ENCODE measurements at places on chromosomes 3 and 15.
A peak's percentile ranks its signal among the peaks of the same experiment; 100 is the strongest.

GRCh38 chr15:74868059-74868458 lies 5.1 kb downstream of the SCAMP2 start:
- no peak for DNase-seq

GRCh38 chr3:133478624-133479023 lies 78.8 kb downstream of the BFSP2 start:
- DNase-seq = no peak

GRCh38 chr3:65401359-65402305 lies 637.1 kb downstream of the MAGI1 start:
- no peak for DNase-seq

DNA sequence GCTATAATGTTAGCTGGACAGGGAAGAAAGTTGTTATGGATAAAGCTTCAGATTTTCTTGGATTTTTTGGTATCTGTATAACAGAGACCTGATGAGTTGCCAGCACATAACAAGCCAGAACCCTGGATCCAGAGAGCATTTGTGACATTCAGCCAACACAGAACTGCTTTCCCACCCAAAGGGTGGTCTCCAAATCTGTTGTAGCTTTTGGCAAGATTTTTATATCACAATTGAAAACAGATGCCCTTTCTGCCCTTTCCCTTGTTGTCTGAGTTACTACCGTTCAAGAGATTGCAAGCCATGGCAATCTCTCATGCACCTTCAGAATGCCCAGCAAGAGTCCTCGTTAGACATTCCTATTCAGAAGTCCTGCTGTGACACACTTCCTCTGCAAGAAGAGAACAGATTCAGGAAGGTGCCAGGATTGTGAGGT lies 107.6 kb upstream of the FGF7 start:
- DNase-seq = no peak

DNA sequence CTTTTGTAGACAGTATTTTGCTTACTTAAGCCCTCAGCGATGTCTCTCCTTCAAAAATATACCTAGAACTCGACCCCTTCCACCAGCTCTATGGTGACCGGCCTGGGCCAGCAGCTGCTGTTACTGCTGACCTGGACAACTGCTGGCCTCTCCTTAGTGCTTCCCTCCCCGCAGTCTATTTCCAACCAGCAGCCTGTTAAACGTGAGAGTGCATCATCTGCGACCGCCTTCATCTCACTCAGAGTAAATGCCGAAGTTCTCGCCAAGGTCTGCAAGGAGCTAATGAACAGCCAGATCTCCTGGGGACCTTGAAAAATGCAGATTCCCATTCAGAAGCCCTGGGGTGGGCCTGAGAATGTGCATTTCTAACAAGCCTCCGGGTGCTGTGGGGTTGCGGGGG lies 86.7 kb downstream of the RPLP1 start:
- no peak for DNase-seq

GRCh38 chr3:28322464-28322863 lies 26.1 kb upstream of the ZCWPW2 start:
- no peak for DNase-seq

- DNase-seq = no peak
Observed at GRCh38 chr3:148389916-148390315, 307.8 kb upstream of the AGTR1 start.

DNA sequence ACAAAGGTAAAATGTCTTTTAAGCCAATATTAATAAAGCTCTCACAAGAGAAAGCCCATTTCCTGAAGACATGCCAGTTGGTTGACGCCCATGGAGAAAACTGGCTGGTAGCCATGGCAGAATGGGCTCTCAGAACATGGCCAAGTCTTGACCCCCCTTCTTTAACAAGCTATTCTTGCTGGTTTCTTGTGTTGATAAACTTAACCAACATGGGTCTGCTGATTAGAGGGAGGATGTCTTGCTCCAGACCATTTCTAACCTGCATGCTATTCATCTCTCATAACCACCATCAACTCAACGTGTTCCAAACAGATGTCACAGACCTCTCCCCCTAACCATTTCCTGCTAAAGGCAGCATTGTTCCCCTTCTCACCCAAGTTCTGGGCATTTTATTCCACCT lies 25.7 kb downstream of the NTRK3 start:
- DNase-seq = no peak

DNA sequence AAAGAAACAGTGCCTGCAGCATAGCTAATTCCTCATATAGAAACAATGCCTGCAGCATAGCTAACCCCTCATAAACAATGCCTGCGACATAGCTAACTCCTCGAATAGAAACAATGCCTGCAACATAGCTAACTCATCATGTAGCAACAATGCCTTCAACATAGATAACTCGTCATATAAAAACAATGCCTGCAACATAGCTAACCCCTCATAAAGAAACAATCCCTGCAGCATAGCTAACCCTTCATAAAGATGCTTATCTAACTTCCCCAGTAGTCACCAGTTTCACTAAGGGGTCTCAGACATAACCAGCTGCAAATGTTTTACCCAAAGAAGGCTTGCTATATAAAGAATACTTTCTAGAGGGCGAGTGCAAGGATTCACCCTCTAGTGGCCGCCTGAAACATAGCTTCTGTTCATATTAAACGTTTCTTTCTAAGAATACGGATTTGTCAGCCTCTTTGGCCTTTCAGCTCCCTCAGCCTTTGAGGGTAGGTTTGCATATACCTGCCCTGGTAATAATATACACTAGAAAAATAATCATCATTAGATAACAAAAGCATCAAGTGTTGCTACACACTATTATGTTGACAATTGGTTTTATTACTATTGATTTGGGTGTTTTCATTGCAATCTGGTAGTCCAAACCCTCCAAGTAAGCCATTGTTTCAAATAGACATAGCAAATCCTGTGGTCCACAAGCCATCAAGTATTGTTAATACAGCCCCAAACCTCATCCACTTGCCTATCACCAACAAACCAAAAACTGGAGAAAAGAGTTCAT lies 44.4 kb upstream of the FAN1 start:
- DNase-seq = no peak

DNA sequence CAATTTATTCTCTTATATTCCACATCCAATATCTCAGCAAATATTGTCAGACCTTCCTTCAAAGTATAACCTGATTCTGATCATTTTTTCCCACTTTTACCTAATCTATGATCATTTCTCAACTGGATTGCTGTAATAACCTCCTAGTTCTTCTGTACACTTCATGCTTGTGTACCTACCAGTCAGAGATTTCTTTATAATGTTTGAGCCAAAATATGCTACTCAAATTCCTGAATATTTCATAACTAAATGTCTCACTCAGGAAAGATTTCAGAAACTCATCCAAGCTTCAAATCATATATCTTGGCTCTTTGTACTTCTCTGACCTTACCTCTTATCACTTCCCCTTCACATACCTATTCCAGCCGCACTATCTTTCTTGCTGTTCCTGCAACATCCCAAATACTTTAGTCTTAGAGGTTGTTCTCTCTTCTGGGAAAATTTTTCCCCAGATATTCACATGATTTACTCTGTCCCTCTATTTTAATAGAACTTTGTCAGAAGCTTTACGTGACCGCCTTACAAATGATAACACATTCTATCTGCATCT lies 20.0 kb downstream of the BCHE start:
- no peak for DNase-seq

DNA sequence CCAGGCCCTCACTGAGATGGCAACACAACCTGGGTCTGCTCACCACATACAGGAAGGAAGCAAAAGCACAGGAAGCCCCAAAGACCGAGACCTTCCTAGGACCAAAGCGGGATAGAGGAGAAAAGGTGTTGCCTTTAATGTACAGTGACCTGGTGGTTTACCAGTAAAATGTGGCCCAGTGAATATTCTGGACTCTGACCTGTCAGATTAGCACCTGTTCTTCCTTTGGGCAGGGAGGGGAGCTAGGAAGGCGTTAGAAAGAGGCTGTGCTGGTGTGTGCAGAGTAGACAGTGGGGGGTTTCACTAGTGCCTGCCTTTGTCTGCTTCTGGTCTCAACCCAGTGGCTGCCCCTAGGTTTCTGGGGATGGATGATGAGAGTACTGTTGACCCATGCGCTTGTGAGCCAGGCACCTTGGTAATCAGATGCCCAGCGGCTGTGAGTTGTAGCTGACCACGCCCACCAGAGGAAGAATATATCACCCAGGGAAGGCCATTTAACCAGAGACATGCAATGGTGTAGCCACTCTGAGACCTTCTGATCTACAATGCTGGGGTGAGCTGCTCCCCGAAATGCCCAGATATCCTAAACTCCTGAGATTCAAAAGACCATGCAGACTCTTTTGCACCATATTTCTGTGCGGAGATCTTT lies 90.1 kb upstream of the NEO1 start:
- no peak for DNase-seq

DNA sequence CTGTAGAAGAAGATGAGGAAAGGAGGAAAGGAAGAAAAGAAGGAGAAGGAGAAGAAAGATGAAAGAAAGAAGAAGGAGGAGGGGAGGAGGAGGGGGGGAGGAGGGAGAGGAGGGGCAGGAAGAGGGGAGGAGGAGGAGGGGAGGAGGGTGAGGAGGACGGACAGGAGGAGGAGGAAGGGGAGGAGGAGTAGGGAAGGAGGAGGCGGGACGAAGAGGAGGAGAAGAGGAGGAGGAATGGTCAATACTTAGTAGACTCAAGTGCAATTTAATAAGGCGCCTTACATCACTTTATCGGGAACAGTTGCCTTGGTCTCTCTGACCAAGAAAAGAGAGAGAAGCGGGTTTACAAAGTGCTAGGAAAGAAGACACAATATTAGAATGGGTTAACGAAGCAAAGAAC lies 23.7 kb upstream of the NR2E3 start:
- no peak for DNase-seq

DNA sequence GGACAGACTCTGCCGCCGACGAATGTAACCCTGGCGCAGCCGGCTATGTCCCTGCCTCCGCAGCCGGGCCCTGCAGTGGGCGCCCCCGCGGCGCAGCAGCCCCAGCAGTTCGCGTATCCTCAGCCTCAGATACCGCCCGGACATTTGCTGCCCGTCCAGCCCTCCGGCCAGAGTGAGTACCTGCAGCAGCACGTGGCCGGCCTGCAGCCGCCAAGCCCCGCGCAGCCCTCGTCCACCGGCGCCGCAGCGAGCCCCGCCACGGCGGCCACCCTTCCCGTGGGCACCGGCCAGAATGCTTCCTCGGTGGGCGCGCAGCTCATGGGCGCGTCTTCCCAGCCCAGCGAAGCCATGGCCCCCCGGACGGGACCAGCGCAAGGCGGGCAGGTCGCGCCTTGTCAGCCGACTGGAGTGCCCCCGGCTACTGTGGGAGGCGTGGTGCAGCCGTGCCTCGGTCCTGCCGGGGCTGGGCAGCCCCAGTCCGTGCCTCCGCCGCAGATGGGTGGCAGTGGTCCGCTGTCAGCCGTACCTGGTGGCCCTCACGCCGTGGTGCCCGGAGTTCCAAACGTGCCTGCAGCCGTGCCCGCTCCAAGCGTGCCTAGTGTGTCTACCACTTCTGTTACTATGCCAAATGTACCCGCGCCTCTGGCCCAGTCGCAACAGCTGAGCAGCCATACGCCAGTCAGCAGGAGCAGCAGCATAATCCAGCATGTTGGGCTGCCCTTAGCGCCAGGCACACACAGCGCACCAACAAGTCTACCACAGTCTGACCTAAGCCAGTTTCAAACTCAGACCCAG lies 2.4 kb downstream of the TSC22D2 start:
- no peak for DNase-seq

DNA sequence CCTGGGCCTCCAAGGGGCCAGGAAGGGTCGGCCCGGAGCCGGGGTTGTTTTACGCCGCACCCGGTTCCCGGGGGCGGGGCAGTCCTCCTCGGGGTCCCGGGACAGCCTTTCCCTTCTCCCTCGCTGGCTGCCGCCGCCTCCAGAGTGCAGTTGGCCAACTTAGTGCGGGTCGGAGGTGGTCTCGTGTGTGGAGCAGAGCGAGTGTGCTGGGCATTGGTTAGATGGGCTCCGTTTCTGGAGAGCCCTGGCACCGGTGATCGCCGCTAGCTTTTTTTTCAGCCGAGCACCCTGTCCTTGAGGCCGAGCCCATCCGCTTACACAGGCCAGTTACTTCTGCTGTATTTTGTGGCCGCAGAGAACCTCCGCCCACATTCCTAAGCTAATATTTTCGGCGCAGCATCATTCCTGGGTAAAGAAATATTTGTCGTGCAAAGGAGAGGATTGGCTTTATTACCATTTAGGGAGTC lies 585 bp downstream of the KIF23 start:
- peak; percentile 69 for DNase-seq

DNA sequence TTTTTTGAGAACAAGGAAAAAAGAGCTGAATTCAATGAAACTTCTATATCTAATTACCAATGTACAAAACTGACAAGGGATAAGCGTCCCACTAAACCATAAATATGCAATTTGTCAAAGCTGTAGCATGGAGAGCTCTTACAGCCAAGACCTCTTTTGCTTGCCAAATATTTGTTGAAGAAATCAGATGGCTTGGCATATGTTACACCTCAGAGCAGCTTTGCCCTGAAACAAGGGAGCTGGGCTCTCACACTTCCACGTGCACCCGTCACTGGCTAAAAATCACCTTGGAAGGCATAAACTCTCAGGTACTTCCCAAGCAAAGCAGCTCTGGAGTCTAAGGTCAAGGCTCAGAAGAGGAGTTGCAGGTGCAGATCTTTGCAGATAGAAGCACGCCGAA lies 324.7 kb upstream of the SLCO3A1 start:
- no peak for DNase-seq

DNA sequence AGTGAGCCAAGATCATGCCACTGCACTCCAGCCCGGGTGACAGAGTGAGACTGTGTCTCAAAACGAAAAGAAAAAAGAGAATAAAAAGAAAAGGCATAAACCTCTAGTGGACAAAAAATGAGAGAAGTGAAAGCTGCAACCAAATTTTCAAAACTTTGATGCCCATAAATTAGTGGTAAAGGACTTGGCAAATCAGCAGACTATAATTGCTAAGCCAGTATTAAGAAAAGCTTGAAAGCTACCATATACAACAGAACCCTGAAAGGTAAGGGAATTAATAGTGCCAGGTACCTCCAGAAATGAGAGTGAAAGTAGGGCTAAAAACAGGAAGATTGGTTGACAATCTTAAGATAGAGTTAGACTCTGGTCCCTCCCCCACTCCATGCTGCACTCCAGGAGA lies 32.9 kb upstream of the SLC22A13 start:
- DNase-seq = no peak

- no peak for DNase-seq
Observed at GRCh38 chr3:4990069-4990468, 10.8 kb downstream of the BHLHE40 start.

GRCh38 chr15:83848315-83849050 lies 194.6 kb downstream of the ADAMTSL3 start:
- no peak for DNase-seq

DNA sequence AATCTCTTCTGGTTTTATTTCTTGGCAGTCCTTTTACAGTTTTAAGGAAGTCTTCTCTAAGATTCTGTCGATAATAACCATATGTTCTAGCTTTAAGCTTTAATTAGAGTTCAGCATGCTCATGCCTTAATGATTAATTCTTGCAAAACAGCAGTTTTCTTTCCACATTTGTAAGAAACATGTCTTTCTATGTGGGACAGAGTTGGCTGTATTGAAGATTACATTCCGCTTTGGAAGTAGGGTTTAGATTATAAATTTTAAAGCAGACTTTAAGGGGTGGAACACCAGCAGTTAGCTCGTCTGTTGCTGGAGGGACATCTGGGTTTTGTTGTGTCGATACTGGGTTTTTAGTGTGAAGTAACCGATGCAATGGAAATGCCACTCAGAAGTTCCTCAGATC lies 35.3 kb downstream of the SQOR start:
- DNase-seq = no peak

Data from HuH-7.5 (cell line).